ENCODE measurements at places on chromosomes 16 and 17.

DNA sequence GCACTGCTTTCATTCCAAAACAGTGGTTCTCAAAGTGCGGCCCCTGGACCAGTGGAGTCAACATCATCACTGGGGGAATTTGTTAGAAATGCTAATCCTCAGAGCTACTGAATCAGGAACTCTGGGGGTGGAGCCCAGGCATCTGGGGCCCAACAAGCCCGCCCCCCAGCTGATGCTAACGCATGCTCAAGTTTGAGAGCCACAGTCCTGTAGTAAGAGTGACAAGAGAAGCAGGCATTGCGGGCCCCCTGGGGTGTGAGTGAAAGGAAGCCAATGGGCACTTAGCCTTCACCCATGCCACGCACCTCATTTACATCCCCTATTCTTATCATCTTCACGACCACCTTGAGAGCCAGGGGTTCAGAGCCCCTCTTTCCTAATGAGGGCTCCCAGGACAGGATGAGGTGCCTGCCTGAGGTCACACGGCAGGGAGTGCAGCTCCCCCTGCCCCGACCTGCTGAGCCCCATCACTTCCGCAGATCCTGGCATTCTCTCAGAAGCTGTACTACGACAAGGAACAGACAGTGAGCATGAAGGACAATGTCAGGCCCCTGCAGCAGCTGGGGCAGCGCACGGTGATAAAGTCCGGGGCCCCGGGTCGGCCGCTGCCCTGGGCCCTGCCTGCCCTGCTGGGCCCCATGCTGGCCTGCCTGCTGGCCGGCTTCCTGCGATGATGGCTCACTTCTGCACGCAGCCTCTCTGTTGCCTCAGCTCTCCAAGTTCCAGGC, 9.1 kb downstream of the CA4 start:
- no peak for DNase-seq

GRCh38 chr16:9846362-9847099, 335.7 kb downstream of the GRIN2A start:
- no peak for DNase-seq

DNA sequence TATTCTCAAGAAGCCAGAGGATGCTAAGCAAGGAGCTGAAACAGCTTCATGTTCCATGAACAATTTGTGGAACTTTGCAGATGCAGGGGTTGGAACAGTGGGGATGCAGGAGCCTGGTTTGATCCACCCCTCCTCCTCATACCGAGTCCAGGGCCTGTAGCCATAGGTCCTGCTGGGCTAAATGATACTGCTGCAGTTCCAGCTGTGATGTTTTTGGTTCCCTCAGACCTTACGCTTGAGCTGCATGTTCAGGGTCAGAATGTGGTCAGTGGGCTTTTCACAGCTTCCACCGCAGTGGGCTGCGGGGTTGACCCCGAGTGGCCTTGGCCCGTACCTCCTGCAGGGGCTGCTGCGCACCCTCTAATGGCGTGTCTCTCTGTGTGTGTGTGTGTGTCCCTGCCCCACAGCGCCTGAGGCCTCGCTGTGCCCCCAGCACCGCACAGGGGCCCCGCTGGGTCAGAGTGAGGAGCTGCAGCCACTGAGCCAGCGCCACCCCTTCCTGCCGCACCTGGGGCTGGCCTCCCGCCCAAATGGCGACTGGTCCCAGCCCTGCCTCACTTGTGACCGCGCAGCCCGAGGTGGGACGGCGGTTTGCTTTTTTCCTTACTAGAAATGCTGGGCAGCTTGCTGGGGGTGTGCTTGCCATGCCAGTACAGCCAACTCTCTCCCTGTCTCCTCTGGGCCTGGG, 48.2 kb downstream of the EPN2 start:
- DNase-seq = no peak

DNA sequence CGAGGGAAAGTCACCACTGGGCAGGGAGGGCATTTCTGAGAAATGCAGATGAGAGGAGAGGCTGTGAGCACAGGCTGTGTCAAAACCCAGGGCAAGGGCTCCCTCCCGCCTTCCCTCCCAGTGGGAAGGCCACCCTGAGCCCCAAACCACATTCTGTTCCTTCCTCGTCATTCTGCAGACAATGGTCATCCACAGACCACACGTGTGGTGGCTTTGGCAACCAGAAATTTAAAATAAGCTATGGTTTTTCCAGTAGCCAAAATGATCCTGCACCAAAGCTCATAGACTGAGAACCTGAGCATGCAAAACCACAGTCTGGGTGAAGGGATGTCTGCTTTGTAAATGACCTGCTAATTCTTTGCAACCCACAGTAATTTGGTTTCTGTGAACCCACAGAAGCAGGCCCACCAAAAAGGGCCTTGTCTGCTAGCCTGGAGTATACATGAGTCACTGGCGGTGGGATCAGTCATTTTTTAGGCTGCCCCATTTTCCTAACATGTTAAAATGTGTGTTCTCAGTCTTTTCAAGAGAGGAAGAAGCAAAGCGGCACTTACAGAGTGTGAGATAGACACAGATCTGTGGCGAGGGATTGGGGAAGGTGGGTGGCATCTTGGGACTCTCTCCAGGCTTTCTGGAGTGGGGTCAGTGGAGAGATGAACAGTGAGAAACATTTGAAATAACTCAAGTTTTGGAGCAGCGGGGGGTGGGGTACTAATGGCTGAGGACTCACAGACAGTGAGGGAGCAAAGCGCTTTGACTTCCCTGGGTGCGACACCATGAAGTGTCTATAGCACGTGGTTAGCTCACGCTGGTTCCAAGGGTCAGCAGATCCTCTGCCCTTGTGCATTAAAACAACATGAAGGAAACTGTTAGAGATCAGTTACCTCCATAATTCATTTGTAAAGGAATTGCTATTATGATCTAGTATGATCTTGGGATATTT, 20.5 kb downstream of the GRB7 start:
- no peak for DNase-seq

- DNase-seq = no peak
Measured at GRCh38 chr17:35428229-35428628, 4.1 kb downstream of the SLFN12 start.

GRCh38 chr17:43917348-43918025, 10.2 kb upstream of the MPP2 start:
- DNase-seq = no peak

GRCh38 chr17:16439811-16440351, 24.5 kb downstream of the TRPV2 start:
- DNase-seq = no peak

DNA sequence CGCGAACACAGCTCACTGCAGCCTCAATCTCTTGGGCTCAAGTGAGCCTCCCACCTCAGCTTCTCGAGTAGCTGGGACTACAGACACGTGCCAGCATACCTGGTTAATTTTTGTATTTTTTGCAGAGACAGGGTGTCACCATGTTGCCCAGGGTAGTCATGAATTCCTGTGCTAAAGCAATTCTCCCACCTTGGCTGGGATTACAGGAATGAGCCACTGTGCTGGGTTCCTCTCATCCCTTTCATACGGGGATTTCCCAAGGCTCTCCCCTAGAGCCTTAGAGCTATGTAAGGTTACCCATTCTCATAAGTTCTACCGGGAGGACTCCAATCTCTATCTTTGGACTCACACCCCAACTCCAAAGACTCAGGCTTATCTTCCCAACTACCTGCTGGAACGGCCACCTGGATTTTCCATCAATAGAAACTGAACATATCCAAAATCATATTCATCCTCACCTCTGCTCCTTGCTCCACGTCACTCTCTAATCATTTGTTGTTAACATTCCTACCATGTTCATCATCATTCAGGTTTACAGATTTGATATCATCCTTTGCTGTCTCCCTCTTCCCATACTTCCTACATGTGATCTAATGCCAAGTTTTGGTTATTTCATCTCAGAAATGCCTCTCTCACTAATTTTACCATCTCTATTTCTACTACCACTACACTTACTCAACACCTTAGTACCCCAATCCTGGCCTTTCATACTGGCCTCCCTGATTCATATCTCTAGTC, 92.5 kb downstream of the NCOR1 start:
- DNase-seq = no peak

DNA sequence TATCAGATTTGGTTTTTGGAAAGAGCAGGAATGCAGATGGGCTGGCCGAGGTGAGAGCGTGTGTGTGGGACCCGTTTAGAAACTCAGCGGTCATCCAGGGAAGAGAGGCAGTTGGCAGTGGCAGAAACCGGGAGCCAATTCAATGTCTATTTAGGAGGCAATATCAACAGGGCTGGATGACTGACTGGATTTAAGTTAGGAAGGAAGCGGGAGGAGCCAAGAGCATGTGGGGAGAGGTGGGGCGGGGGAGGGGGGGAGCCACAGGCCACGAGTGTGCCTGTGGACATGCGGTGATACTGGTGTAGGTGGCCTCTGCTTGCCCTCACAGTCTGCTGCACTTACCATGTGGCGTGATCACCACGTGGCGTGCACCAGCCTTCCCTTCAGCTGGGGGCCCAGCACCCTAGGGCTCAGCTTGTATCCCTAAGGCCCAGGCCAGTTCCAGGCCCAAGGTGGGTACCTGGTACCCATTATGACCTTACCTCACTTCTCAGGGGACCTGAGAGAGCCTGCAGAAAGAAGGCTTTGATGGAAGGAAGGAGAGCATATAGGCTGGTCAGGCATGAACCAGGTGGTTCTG, 10.8 kb upstream of the TPPP3 start:
- DNase-seq = no peak

Data from NCI-H1105 treated with DMSO at 0.1 percent for 48 hours (cell line).